ENCODE measurements at places on chromosomes 7 and 10.

GRCh38 chr7:93835702-93836101 lies 54.9 kb downstream of the TFPI2 start:
- no peak for DNase-seq

- no peak for DNase-seq
Observed at GRCh38 chr10:36271627-36272340, 629.7 kb upstream of the FZD8 start.

- DNase-seq = no peak
Observed at GRCh38 chr10:22646388-22646853, 68.0 kb downstream of the PIP4K2A start.

- no peak for DNase-seq
Observed at GRCh38 chr10:35898716-35899440, 256.8 kb upstream of the FZD8 start.

DNA sequence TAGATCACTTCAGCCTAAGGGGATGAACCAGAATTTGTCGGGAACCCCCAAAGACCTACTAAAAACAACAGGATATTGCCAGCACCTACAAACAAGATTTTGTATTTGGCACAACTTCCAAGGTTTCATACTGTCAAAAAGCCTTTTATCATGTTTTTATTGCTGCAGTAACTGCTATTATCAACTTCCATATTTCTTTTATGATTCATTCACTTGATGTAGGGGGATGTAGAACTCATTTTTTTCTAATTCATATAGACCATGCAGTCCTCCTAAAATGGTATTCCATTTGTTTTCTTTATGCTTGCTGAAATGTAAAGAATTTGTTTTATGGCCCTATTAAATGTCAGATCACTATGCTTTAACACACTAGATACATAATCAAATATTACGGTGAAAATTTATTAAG lies 30.0 kb upstream of the WNT16 start:
- no peak for DNase-seq

GRCh38 chr7:66679633-66680244 lies 51.1 kb downstream of the KCTD7 start:
- DNase-seq = no peak
